Right atrium auricular region (tissue), 2 donors: ENCODE measurements at places on chromosomes 4 and X. TPM values are rescaled to one million over a fixed set of nuclear protein-coding genes. Genes with fewer than 3 reads are reported as not detected.

DNA sequence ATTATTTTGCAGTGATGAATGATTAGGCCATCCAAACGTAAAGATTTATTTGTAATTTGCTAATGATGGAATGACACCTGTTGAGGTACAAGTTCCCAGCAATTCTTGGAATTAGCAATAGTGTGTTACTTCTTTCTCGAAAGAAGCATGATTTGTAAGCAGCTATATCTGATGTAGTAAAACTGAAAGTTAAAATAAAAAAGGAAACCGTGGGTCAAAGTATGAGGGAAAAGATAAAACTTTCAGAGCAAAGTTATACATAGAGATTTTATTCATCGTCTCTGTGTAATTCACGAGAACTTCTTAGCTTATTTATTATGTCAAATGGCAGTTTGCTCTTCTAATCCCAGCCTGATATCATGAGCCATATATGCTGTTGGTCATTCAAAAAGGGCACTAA, 59.0 kb downstream of the NFKB1 start:
- H3K36me3 ChIP-seq, result no peaks in the 10 kb centered on the region
- no peak overlapping the region for H3K27ac ChIP-seq
- no peak overlapping the region for H3K4me3 ChIP-seq
- DNase-seq, result no peak
- peaks cover 31% of the 10 kb centered on the region for H3K4me1 ChIP-seq
- no peaks in the 10 kb centered on the region for H3K27me3 ChIP-seq

DNA sequence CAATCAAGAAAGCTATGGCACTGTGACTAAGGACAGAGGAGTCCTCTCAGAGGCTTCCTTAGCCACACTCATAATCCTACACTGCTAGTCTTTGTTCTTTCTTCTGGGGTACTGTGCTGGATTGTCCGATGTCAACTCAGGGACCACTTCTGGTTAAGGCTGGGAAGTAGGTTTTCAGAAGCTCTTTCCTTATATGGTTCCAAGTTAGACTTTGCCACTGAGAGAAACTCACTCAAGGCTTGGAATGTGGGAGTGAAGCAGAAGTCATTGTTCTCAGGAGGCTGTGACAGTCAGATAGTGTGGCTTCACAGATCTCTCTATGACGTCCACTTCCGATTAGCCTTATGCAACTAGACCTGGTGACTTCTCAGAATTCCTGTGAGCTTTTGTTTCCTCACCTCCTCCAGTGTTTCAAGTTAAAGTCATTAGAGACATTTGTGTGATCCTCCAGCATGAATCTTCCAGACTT, 317.3 kb upstream of the F9 start:
- no peak for DNase-seq
- no peaks in the 10 kb centered on the region for H3K4me1 ChIP-seq
- H3K4me3 ChIP-seq, result no peak overlapping the region
- H3K27me3 ChIP-seq, result no peaks in the 10 kb centered on the region
- H3K36me3 ChIP-seq, result no peaks in the 10 kb centered on the region
- H3K27ac ChIP-seq, result no peak overlapping the region

- H3K27ac ChIP-seq, result no peak overlapping the region
- H3K4me1 ChIP-seq, result no peaks in the 10 kb centered on the region
- no peak for DNase-seq
Measured at GRCh38 chr4:23972805-23973204, 83.0 kb upstream of the PPARGC1A start.

- no peak overlapping the region for H3K4me3 ChIP-seq
- H3K36me3 ChIP-seq, result no peaks in the 10 kb centered on the region
- DNase-seq, result no peak
- no peaks in the 10 kb centered on the region for H3K27me3 ChIP-seq
Measured at GRCh38 chr4:102392033-102392744, 46.9 kb upstream of the SLC39A8 start.

Gene ABLIM2
- 11.2 TPM for total RNA-seq

GRCh38 chr4:81971061-81971460, 402.7 kb downstream of the HNRNPD start:
- H3K36me3 ChIP-seq, result no peaks in the 10 kb centered on the region
- no peak overlapping the region for H3K4me3 ChIP-seq
- no peak overlapping the region for H3K27ac ChIP-seq
- no peak for DNase-seq

Gene UGT2B11
- total RNA-seq, result not detected

DNA sequence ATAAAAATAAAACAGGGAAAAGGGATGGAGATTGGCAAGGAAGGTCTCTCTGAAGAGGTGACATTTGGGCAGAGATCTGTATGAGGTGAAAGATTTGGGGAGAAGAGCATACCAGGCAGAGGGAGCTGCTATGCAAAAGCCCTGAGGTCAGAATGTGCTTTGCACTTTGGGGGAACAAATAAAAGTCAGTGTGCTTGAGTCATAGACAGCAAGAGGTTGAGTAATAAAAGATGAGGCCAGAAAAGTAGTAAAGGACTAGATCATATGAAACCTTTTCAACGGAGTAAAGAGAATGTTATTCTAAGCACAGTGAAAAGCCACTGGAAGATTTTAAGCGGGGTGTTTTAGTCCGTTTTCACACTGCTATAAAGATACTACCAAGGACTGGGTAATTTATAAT, 76.5 kb upstream of the TEX13A start:
- no peak overlapping the region for H3K4me3 ChIP-seq
- no peaks in the 10 kb centered on the region for H3K27me3 ChIP-seq
- no peak overlapping the region for H3K27ac ChIP-seq
- H3K36me3 ChIP-seq, result no peaks in the 10 kb centered on the region

DNA sequence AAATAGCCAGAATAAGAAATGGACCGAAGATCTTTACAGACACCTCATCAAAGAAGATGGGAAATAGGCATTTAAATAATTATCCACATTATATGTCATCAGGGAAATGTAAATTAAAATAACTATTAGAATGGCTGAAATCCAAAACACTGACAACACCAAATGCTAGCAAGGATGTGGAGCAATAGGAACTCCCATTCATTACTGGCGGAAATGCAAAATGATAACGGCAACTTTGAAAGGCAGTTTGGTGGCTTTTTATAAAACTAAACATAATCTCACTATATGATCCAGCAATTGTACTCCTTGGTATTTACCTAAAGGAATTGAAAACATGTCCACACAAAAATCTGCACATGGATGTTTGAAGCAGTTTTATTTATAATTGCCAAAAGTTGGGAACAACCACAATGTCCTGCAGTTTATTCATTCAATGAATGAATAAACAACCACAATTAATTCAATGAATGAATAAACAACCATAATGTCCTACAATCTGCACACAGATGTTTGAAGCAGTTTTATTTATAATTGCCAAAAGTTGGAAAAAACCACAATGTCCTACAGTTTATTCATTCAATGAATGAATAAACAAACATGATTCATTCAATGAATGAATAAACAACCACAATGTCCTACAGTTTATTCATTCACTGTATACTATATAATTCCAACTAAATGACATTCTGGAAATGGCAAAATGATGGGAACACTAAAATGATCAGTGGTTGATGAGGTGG, 117.6 kb upstream of the PCDH18 start:
- H3K27me3 ChIP-seq, result no peaks in the 10 kb centered on the region
- no peak overlapping the region for H3K4me3 ChIP-seq
- DNase-seq, result no peak
- H3K27ac ChIP-seq, result no peak overlapping the region

- H3K36me3 ChIP-seq, result no peaks in the 10 kb centered on the region
- no peaks in the 10 kb centered on the region for H3K4me1 ChIP-seq
- no peak for DNase-seq
Measured at GRCh38 chrX:109974906-109975655, 27.8 kb upstream of the TMEM164 start.

GRCh38 chr4:149211876-149212275, 603.8 kb downstream of the IQCM start:
- no peak overlapping the region for H3K27ac ChIP-seq
- H3K27me3 ChIP-seq, result no peaks in the 10 kb centered on the region
- DNase-seq, result no peak
- no peaks in the 10 kb centered on the region for H3K36me3 ChIP-seq
- no peak overlapping the region for H3K4me3 ChIP-seq

- H3K27me3 ChIP-seq, result no peaks in the 10 kb centered on the region
- H3K4me1 ChIP-seq, result no peaks in the 10 kb centered on the region
- peak; percentile 68 for DNase-seq
- peaks cover 9% of the 10 kb centered on the region for H3K36me3 ChIP-seq
- peak overlapping the region; percentile 56 for H3K4me3 ChIP-seq
- H3K27ac ChIP-seq, result peak overlapping the region; percentile 70
Measured at GRCh38 chrX:101658661-101659491, 774 bp downstream of the ARMCX2 start.

DNA sequence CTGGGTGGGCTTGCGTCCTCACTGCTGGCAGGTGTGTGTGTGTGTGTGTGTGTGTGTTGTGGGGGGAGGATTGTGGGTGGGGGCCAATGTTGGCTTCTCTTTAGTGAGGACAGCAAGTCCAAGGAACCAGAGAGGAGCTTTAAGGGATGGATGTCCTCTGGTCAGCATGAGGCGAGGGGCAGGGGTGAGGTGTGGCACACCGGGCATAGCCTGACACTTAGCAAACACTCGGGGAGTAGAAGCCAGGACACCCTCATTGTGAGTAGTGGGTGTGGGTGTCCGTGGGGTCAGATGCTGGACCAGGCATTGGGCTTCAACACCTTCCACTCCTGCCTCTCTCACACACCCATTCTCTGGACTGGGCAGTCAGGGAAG, 2.8 kb downstream of the SORCS2 start:
- H3K36me3 ChIP-seq, result no peaks in the 10 kb centered on the region
- peaks cover 18% of the 10 kb centered on the region for H3K4me1 ChIP-seq
- no peak overlapping the region for H3K27ac ChIP-seq
- no peak for DNase-seq
- H3K4me3 ChIP-seq, result no peak overlapping the region
- no peaks in the 10 kb centered on the region for H3K27me3 ChIP-seq

- H3K27ac ChIP-seq, result no peak overlapping the region
- no peak overlapping the region for H3K4me3 ChIP-seq
- no peaks in the 10 kb centered on the region for H3K27me3 ChIP-seq
- no peak for DNase-seq
Measured at GRCh38 chrX:68912113-68912512, 83.3 kb downstream of the EFNB1 start.

Gene PROM1
- 8.1 TPM for total RNA-seq

GRCh38 chr4:84894621-84895020, 71.9 kb downstream of the WDFY3 start:
- H3K4me1 ChIP-seq, result no peaks in the 10 kb centered on the region
- H3K4me3 ChIP-seq, result no peak overlapping the region
- H3K27ac ChIP-seq, result no peak overlapping the region
- no peak for DNase-seq

DNA sequence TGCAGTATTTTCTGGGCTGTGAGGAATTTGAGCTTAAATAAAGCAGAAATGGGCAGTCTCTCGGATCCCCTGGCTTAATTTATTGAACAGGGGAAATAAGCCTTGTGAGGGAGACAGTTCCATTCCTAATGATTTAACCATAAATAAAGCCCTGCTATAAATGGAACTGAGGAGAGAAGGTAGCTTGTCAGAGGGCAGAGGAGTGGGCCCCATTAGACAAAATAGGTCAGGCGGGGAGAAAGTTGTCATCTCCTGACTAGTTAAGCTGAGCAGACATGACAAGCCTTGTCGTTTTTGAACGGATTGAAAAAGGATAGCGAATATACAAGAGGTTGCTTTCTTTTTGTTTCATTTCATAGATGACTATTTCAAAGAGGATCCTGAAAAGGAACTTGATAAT, 39.3 kb downstream of the SMPX start:
- no peaks in the 10 kb centered on the region for H3K27me3 ChIP-seq
- H3K4me1 ChIP-seq, result no peaks in the 10 kb centered on the region
- H3K36me3 ChIP-seq, result no peaks in the 10 kb centered on the region

DNA sequence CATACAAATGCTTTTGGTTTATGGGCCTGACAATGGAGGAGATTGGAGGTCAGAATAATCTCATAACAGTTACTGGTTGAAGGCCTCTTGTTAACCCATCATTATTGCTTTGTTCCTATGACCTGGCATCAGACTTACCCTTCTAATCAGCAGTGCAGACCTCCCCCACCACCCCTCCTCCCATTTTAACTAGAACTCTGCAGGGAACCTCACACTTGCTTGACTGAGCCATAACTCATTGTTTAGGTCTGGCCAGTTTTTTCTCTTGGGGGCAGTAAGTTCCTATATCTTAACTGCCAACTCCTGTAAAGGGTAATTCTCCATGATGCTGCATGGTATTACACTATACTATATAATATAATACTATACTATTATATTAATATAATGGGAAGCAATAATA, 609.3 kb downstream of the IL1RAPL1 start:
- no peaks in the 10 kb centered on the region for H3K36me3 ChIP-seq
- no peaks in the 10 kb centered on the region for H3K27me3 ChIP-seq
- H3K27ac ChIP-seq, result no peak overlapping the region
- no peak overlapping the region for H3K4me3 ChIP-seq
- H3K4me1 ChIP-seq, result no peaks in the 10 kb centered on the region

DNA sequence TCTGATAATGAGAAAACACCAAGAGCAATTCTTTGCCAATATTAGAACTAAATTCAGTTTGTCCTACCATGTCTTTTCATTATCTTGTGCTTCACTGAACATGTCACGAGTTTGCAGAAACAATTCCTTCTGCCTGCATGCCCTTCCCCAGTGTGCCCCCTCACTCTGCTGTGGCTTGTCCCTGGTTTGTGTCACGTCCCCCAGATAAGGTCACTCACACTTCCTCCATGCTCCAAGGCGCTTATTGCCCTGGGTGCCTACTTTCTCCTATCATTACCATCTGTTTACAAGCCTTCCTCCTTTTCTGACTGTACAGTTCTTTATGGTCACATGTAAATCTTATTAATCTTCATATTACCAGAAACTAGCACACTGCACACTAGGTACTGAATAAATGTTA, 394.1 kb downstream of the KCNIP4 start:
- no peak for DNase-seq
- no peaks in the 10 kb centered on the region for H3K27me3 ChIP-seq
- no peak overlapping the region for H3K4me3 ChIP-seq
- H3K27ac ChIP-seq, result no peak overlapping the region
- no peaks in the 10 kb centered on the region for H3K4me1 ChIP-seq

- no peak for DNase-seq
- H3K36me3 ChIP-seq, result no peaks in the 10 kb centered on the region
- H3K27ac ChIP-seq, result no peak overlapping the region
- no peaks in the 10 kb centered on the region for H3K4me1 ChIP-seq
- H3K27me3 ChIP-seq, result no peaks in the 10 kb centered on the region
Measured at GRCh38 chr4:10622728-10623127, 61.8 kb downstream of the CLNK start.

Gene SPATA18
- 4.3 TPM for total RNA-seq

DNA sequence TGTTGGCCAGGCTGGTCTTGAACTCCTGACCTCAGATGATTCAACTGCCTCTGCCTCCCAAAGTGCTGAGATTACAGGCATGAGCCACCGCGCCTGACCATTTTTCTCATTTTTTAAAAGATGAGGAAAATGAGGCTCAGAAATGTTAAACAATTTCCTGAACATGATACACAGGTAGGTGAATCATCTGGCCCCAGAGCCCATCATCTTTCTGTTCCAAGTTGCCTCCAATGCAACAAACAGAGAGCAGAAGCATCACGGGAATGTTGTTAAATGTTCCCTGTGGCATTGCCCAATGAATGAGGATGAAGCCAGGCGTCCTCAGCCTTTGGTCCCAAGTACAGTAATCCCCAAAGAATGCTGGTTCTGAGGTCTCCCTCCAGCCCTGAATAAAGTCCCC, 31.3 kb upstream of the ANXA5 start:
- no peak for DNase-seq
- no peak overlapping the region for H3K27ac ChIP-seq
- no peaks in the 10 kb centered on the region for H3K36me3 ChIP-seq
- H3K27me3 ChIP-seq, result no peaks in the 10 kb centered on the region

Gene FAAH2
- total RNA-seq, result 0.44 TPM

Gene EXOC1L
- not detected for total RNA-seq

Gene IRF2
- total RNA-seq, result 24.5 TPM

Gene FIP1L1
- 32.7 TPM for total RNA-seq

- no peaks in the 10 kb centered on the region for H3K36me3 ChIP-seq
- H3K27me3 ChIP-seq, result no peaks in the 10 kb centered on the region
- no peak overlapping the region for H3K4me3 ChIP-seq
- DNase-seq, result no peak
- no peaks in the 10 kb centered on the region for H3K4me1 ChIP-seq
- no peak overlapping the region for H3K27ac ChIP-seq
Measured at GRCh38 chrX:39599339-39599738, 498.4 kb downstream of the BCOR start.
